C1 segment of cervical spinal cord (tissue), 14 donors: ENCODE measurements at places on chromosomes 1 and 21.

DNA sequence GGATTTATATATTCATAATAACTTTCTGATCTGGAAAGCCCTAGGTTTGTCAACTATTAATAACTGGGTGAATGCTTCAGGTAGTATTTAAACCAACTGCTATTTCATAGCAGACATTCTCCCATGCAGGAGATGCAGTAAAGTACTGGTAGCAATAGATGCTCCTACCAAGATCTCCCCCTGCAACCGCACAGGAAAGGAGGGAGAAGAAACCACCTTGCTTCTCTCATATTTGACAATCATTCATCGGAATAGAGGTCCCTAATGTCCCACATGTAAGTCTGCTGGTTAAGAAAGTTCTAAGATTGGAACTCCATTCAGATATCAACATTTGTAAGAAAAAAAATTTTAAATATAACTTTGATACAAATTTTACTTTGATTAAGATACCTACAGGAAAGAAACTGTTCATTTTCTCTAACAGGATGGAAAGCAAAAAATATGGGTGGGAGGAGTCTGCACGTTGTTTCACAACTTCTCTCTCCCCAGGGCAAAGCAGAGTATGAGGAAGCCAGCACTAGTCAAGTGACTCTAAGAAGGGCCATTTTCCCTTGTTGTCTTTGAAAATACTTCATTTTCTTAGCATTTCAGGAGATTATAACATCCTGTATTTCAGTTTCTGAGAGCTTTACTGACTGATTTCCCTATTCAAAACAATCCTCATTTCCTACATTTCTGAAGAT is at the start of gene PYHIN1:
PYHIN1 (plus strand) TSS at position 498 of the 683 bp plus-strand sequence. CDS start 5,359 bp downstream, outside the sequence.
- no peak for DNase-seq

DNA sequence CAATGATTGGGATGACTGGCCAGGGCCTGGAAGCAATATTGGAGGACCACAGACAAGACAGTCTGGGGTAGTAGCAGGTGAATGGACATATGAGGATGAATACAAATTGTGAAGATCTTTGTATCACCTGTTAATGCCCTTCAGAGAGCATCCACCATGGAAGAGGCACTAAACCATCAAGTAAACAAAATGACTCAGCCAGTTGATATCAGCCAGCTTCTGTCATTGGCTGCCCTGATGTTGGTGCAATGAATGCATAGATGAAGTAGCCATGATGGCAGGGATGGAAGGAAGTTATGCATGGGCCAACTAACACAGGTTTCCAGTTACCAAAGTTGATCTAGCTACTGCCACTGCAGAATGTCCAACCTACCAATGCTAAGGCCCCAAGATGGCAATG is 16.1 kb upstream of the ERI3 start:
- DNase-seq: no peak

DNA sequence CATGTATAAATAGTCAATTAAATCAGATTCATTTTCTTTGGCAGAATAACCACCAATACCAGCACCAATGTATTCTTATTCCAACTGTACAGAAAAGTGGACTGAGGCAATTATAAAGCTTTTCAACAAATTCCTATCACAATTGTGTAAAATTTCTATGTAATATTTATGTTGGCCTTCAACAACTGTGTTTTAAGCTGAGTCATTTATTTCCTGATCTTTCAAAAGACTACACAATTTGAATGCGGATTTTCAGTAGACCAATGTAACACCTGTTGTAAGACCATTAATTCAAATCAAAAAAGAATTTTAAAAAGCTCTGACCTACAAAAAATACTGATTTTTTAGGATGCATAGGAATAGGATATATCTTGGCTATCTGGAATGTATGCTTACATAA is 25.5 kb downstream of the GPATCH2 start:
- no peak for DNase-seq

- DNase-seq: no peak
Measured at GRCh38 chr1:221724931-221725605, 16.8 kb downstream of the DUSP10 start.

DNA sequence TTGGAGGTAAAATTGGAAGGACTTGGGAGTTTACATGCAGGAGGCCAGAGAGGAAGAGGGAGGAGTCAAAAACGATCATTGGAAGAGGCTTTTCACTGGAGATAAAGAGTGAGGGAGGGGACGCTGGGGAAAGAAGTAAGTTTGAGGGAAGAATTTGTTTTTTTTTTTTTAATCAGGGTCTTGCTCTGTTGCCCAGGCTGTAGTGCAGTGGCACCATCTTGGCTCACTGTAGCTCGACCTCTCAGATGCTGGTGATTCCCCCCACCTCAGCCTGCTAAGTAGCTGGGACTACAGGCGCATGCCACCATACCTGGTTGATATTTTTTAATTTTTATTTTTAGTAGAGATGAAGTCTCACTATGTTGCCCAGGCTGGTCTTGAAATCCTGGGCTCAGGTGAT is 1.2 kb upstream of the MROH7 start:
- no peak for DNase-seq

GRCh38 chr21:25845729-25846256 is 111.0 kb downstream of the GABPA start:
- no peak for DNase-seq

DNA sequence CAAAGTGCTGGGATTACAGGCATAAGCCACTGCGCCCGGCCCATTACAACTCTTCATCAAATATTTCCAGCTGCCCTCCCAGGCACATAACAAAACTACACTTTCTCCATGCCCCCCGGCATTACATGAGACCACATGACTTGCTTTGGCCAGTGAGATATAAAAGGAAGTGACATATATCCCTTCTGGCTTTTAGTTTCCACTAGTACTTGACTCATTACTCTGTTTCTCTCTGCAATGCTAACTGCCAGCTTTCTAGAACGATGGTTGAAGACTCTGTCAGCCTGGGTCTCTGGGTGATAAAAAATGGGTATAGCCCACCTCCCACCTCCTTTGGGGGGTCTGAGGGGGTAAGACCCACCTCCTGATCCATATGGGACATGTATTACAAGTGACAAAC is 24.2 kb downstream of the ABL2 start:
- no peak for DNase-seq

DNA sequence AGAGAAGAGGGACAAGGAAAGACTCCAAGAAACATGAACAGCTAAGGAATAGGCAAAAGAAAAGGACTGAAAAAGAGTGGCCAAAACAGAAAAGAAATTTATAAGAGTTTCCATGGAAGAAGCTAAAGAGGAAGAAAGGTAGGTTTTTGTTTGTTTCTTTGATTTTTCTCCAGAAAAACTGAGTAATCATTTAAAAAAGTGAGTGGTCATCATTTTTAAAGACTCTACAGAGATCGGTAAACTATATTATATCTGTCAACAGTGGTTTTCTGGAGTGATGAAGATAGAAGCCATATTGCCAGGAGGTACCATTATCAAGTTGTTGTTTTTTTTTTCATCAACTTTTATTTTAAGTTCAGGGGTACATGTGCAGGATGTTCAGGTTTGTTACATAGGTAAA is 202.4 kb downstream of the DNAH14 start:
- DNase-seq: no peak

GRCh38 chr1:53725238-53725689 is 13.7 kb downstream of the GLIS1 start:
- DNase-seq: no peak

DNA sequence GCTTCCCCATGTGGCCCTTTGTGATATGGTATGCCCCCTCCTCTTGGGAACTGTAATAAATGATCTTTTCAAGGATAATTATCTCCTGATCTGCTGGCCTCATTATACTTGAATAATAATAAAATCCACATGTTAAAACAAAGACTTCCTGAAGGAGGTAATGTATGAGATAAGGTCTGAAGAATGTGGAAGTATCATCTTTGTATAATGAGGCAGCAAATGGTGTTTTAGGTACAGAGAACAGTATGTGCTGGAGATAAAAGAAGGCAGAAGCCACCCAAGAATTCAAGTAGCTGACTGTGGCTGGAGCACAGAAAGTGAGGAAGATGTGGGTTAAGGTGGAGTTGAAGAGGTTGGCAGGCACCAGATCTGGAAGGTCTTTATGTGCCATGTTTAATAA is 12.8 kb upstream of the COG2 start:
- DNase-seq: no peak

GRCh38 chr1:12778907-12779306 is 5.4 kb downstream of the PRAMEF12 start:
- DNase-seq: no peak

DNA sequence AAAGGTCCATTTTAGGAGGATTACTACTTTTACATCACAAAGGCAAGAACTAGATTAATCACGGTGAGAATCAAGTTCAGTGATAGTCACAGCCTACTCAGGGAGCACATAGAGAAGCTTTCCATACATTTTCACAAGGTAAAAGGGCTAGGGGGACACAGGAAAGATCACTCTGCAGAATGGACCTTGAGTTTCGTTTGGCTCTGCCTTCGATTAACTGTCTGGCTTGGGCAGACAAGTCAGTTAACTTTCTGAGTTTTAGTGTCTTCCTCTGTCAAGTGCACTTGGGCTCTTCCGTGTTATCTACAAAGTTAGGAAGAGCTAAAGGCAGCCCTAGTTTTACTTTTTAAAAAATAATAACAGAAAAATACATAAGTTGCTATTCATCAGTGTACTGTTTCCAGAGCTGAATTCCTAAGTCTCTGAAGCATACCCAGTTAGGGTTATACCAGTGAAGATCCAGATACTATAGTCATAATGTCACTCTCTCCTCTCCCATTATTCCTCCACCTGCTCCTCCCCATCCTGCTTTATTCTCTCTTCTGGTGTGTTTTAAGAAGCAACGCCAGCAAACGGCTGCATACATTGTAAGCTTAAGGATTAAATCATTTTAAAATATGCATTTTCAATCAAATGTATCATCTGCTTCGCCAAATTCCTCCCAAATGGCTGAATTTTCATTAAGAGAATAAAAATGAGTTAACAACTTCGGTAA is 1.7 kb downstream of the CEP170 start:
- DNase-seq: no peak

- DNase-seq: no peak
Measured at GRCh38 chr1:232725305-232726047, 79.7 kb upstream of the MAP10 start.

DNA sequence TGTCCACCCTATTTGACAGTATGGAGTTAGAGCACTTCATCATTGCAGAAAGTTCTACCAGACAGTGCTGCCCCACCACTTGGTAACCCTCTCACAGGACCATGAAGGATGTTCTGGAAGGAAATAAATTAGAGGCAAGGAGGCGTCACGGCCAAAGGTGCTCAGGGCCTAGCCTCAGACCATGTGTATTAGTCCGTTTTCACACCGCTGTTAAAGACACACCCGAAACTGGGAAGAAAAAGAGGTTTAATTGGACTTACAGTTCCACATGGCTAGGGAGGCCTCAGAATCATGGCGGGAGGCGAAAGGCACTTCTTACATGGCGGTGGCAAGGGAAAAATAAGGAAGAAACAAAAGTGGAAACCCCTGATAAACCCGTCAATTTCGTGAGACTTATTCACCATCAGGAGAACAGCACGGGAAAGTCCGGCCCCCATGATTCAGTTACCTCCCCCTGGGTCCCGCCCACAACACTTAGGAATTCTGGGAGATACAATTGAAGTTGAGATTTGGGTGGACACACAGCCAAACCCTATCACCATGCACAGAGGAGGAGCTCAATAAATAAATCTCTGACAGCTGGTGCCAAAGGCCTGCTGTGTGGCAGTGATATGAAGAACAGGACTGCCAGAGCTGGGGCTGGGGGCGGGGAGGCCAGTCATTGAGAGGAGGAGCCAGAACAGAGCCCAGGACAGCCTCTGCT is 75.8 kb downstream of the FHAD1 start:
- no peak for DNase-seq

GRCh38 chr1:100050139-100050538 is 80.3 kb downstream of the SLC35A3 start:
- no peak for DNase-seq

DNA sequence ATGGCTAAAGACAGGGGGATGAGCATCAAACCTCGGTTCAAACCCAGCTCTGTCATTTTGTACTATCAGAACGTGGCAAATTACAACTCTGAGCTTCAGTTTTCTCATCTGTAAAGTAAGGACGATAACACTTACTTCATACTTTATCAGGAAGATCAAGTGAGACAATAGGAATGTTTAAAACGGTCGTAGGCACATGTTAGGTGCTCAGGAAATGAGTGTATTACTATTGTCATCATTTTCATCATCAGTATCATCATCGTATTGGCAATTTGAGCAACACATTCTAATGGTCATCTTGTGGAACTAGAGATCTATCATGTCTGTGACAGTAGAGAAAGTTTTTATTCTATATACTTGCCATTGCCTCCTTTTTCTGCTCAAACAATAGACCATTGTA is 22.1 kb upstream of the GADD45A start:
- DNase-seq: no peak

GRCh38 chr1:75265792-75266191 is 131.6 kb downstream of the LHX8 start:
- no peak for DNase-seq
